Cerebellar cortex (tissue), 1 donor: ENCODE measurements at places on chromosomes 16 and 17.

GRCh38 chr16:87698676-87699199 lies 67.0 kb downstream of the KLHDC4 start:
- no peak for DNase-seq

GRCh38 chr17:37750768-37751475 lies 6.1 kb upstream of the HNF1B start:
- DNase-seq: no peak

GRCh38 chr17:17635126-17635525 lies 43.6 kb upstream of the PEMT start:
- no peak for DNase-seq

GRCh38 chr16:3468501-3468900 lies 25.0 kb downstream of the NAA60 start:
- no peak for DNase-seq

GRCh38 chr16:80591071-80591915 lies 50.5 kb downstream of the DYNLRB2 start:
- DNase-seq: no peak

- no peak for DNase-seq
Observed at GRCh38 chr17:79624718-79625478, 14.0 kb upstream of the RBFOX3 start.

DNA sequence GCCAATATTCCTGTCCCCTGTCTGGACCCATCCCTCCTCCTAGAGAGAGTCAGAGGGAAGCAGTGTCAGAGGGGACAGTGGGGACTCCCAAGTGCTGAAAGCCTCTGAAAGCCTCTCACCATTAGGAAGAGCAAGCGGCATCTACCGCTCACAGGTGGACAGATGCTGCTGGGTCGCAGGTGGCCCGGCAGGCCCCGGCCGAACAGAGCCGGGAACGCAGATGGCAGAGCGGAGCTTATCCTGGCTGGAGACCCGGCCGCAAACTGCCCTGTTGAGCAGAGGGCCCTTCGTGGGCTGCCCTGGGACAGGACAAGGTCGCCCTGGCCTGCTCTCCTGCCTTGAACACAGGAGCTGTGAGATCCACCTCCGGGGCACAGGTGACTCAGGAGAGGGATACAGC lies 23.0 kb upstream of the NAT9 start:
- DNase-seq: peak; percentile 78

DNA sequence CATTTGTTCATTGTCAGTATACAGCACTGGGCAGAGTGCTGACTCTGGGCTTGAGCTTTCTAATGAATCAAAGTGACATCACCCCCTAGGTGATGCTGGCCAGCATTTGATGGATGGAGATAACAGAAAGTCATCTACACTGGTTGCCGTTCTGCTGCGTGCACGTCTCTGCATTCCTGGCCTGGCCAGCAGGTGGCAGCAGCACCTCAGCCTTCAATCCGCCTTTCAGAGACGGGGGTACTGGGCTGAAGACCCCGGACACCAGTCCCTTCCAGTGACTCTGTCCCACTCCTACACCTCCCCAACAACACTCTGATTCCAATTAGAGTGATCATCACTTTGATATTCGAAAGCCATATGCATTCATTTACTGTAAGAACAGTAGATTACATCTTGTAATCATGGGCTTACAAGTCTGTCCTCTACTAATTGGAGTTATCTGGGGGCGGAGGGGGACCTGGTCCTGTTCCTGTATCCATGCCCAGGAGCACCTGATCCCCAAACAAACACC lies 6.0 kb downstream of the CPSF4L start:
- DNase-seq: peak; percentile 76

DNA sequence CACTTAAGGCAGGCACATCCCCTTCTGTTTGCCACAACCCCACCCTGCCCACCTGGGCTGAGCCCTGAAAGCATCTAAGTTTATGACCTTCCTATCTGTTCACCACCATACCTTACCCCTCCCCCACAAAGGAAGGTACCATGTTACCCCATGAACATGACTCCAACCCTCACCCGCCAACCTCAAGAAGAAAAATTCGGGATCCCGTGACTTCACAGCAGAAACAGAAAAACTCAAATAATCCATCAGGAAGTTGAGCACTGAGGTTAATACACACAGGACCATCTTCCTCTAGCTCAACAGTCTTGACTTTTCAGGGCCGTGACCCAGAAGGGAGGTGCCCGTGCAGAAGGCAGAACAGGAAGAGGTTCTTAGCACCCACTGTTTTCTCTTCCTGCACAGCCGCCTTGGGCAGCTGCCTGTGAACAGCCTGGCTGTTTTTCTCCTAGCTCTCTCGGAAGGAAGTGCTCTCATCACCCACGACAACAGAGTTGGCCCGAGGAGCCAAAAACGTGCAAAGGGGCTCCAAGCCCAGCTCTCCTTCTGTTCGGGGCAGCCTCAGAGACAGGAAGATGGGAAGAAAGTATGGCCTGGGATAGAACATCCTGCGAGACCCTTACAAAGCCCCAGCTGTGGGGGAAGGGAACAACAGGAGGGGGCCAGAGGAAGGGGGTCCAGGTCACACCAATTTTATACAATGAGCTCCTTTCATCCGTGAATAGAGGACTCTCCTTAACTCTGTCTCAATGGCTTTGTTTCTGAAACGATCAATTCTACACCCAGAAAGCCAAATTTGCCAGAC lies 101.1 kb downstream of the XYLT1 start:
- DNase-seq: no peak

- no peak for DNase-seq
Observed at GRCh38 chr16:50996166-50996829, 154.8 kb downstream of the SALL1 start.

GRCh38 chr17:73198930-73199260 lies 6.0 kb downstream of the COG1 start:
- no peak for DNase-seq

- no peak for DNase-seq
Observed at GRCh38 chr16:72394526-72394925, 222.6 kb upstream of the PMFBP1 start.

- DNase-seq: no peak
Observed at GRCh38 chr16:1781758-1782407, 488 bp downstream of the SPSB3 start.

GRCh38 chr16:11315510-11315909 lies 29.7 kb upstream of the RMI2 start:
- no peak for DNase-seq

GRCh38 chr16:30753596-30753995 lies 5.4 kb downstream of the PHKG2 start:
- no peak for DNase-seq

- DNase-seq: no peak
Observed at GRCh38 chr16:24023621-24024020, 187.8 kb downstream of the PRKCB start.

GRCh38 chr17:82103553-82104451 lies 5.8 kb upstream of the FASN start:
- DNase-seq: peak; percentile 84

GRCh38 chr17:20967776-20968175 lies 75.0 kb downstream of the USP22 start:
- DNase-seq: no peak

DNA sequence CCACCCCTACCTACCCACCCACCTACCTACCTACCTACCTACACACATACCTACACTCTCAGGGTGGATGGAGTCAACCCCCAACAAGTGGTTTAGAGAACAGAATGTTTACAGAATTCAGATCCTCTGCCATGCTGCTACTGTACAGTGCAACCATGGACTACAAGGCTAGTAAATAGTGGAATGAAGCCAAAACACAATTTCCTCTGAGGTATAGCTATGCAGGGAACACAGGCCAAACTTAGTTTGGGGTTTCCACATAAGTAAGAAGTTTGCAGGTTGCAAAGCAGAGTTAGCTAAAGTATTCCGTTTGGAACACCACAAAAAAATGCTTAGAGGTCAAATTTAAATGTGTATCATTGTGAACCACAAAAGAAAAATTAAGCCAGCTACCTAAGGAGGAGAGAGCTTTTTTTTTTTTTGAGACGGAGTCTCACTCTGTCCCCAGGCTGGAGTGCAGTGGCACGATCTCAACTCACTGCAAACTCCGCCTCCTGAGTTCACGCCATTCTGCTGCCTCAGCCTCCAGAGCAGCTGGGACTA lies 2.7 kb upstream of the AP1G1 start:
- DNase-seq: no peak

DNA sequence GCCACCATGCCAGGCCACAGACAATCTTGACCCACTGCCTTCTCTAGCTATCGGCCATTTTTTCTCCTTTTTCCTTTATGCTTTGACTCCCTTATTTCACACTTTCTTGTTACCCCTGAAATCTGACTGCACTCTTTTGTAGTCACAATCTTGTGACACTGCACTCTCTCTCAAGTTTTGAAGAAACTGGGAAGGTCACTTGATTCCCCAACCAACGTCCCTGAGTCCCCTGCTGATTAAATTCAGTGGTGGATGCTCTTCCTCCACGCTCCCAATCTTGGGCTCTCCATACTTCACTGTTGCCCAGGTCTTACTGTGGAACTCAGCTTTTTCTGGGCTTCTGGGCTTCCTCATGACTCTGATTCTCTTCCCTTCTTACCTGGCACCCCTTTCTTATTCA lies 33.9 kb downstream of the PECAM1 start:
- DNase-seq: no peak

GRCh38 chr17:78355045-78355641 lies 4.7 kb downstream of the SOCS3 start:
- no peak for DNase-seq

DNA sequence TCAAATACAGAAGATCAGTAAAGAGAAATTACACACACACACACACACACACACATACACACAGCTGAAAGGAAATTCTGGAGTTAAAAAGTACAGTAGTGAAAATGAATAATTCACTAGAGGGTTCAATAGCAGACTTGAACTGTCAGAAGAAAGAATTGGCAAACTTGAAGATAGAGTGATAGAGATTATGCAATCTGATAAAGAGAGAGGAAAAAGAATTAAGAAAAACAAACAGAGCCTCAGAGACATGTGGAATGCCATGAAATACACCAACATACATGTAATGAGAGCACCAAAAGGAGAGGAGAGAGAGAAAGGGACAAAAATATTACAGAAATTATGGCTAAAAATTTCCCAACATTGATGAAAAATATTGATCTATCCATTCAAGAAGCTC lies 60.7 kb downstream of the MMD start:
- no peak for DNase-seq

GRCh38 chr16:84658690-84659089 lies 10.4 kb downstream of the KLHL36 start:
- no peak for DNase-seq

DNA sequence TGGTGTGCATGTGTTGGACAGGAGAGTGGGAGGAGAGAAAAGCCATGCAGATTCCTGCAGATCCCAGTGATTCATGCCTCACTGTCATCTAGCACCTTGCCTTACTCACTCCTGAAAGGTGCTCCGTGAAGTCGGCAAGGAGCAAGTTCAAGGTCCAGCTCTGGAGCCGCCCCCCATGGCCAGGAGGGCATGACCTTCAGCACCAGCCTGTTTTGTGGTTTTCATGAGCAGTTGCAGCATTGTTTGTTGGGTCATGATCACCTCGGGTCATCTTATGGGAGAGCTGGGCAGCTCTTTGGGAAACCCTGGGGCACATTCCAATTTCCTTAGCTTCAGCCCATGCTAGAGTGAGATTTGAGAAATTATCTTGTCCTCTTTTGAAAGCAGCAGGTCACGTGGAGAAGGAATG lies 137.5 kb upstream of the IRX3 start:
- DNase-seq: no peak

DNA sequence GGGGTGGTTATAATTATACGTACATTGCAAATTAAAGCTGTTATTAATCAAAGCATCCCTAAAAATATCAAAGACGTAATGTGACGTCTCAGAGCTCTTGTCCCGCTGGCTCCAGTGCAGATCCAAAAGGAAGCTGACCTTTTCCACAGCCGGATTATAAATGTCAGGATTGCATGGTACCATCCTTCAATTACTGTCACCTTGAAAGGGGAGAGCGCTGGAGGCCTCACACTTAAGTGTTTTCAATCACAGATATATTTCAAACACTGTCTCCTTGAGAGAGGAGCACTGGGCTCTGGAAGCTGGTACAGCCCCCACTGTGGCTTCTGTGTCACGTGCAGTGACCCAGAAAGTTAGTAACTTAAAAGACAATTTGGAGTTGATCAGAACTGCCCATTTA lies 94.2 kb downstream of the AIPL1 start:
- no peak for DNase-seq

GRCh38 chr16:79348521-79349306 lies 251.8 kb downstream of the MAF start:
- DNase-seq: no peak

- DNase-seq: peak; percentile 76
Observed at GRCh38 chr17:36482611-36483504, 3.6 kb upstream of the ZNHIT3 start.

GRCh38 chr17:7351665-7352502 lies at the start of gene KCTD11:
Gene KCTD11, plus strand, starts transcription at chr17:7352162.
- peak; percentile 85 for DNase-seq

- DNase-seq: no peak
Observed at GRCh38 chr16:9555051-9555450, 463.6 kb downstream of the HAPSTR1 start.

- DNase-seq: peak; percentile 57
Observed at GRCh38 chr16:31696968-31697743, 169.5 kb downstream of the AHSP start.

DNA sequence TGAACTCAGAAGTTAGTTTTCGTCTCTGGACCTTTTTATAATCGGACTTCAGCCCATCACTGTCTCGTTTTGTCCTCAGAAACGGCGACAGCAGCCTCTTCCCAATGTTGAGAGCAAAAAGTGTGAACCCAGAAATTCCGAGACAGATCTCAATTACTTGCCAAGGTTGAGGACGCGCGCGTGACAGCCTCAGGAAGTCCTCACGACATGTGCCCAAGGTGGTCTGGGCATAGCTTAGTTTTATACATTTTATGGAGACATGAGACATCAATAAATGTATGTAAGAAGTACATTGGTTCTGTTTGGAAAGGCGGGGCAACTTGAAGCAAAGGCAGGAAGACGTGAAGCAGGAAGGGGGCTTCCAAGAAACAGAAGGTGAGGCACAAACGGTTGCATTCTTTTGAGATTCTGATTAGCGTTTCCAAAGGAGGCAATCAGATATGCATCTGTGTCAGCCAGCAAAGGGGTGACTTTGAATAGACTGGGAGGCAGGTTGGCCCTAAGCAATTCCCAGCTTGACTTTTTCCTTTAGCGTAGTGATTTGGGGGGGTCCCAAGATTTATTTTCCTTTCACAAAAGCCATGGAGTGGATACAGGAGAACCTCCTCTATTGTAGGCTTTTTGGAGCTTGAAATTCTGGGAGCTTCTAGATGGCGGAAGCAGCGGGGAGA lies 583 bp upstream of the ZNF747 start:
- no peak for DNase-seq

GRCh38 chr17:72139212-72139611 lies 18.4 kb downstream of the SOX9 start:
- no peak for DNase-seq

- no peak for DNase-seq
Observed at GRCh38 chr16:57377080-57377841, 5.0 kb downstream of the CX3CL1 start.

- DNase-seq: no peak
Observed at GRCh38 chr17:65952015-65952414, 239.9 kb downstream of the CEP112 start.

GRCh38 chr17:77281122-77281903 lies 140.5 kb downstream of the SEC14L1 start:
- DNase-seq: peak; percentile 65
